ENCODE measurements at places on chromosomes 7 and 10.

- DNase-seq = no peak
Measured at GRCh38 chr7:875476-876076, 778 bp upstream of the GET4 start.

GRCh38 chr10:132710746-132711612 lies 75.0 kb downstream of the NKX6-2 start:
- no peak for DNase-seq

DNA sequence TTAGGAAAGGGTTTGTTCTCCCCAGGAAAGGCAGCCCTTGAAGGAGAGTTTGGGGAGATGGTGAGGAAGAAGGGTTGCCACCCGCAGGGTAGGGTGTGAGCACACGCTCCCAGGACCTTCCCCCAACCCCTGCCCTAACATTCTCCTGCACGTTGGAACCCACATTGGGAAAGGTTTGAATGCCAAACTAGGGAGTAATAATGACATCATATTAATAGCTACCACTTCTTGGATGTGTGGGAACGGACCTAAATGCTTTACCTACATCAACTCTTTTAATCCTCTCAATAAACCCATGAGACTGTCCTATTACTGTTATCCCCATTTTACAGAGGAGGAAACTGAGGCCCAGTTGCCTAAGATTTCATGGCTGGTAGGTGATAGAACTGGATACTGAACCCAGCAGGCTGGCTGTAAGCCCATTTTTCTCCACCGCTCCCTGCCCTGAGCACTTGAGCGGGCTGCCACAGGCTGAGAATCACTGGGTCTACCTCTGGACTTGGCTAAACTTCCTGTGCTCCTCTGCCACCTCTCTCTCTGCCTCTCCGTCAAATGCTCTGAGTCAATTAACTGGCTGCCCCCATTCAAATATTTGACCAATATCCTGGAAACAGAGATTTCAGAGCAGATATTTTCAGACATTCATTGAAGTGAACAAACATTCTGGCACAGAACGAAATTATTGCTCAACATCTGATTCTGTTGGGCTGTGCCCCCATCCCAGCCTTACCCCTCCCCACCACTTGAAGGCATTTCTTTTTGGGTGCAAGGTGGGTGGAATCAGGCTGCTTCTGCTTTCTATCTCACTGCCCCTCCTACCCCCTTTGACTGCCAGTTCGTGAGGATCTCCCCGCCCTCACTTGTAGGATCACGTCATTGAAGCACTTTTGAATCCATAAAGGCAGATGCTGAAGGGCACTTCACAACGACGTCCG lies 129.7 kb downstream of the C10orf105 start:
- DNase-seq = no peak

DNA sequence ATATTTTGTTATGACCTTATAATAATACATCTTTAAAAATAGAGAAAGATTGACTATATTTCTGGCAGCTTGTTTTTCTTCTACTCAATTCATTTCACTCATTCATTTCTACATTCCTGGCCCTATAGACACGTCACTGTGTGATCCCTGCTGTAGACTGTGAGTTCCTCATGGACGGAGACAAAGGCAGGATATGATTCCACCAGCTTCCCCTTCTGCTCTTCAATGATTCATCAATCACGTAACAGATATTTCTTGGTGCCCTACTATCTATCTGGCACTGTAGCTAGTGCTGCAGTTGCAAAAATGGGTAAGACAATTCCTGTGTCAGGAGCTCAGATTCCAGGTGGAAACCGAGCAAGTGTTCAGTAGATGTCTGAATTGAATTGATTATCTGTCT lies 415.0 kb downstream of the SFMBT2 start:
- no peak for DNase-seq

DNA sequence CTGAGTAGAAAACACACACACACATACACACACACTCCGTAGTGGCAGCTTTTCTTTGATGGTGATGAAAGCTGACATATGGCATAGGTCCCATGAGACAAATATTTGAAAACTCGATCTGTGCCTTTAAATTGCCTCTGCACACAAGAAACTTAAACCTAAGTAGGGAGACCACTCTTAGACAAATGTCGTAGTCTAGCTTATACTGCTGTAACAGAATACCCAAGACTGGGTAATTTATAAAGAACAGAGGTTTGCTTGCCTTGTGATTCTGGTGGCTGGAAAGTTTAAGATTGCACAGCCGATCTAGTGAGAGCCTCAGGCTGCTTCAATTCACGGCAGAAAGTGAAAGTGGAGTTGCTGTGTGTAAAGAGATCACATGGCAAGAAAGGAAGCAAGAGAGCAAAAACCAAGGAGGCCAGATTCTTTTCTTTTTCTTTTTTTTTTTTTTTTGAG lies 489.4 kb upstream of the SORCS1 start:
- no peak for DNase-seq

GRCh38 chr10:67100951-67101350 lies 175.1 kb downstream of the LRRTM3 start:
- DNase-seq = no peak

- DNase-seq = peak; percentile 44
Measured at GRCh38 chr10:99329304-99329553, at the start of gene CNNM1. CNNM1 (plus strand) TSS chr10:99329356; CDS start chr10:99329388, 32 bp downstream.

DNA sequence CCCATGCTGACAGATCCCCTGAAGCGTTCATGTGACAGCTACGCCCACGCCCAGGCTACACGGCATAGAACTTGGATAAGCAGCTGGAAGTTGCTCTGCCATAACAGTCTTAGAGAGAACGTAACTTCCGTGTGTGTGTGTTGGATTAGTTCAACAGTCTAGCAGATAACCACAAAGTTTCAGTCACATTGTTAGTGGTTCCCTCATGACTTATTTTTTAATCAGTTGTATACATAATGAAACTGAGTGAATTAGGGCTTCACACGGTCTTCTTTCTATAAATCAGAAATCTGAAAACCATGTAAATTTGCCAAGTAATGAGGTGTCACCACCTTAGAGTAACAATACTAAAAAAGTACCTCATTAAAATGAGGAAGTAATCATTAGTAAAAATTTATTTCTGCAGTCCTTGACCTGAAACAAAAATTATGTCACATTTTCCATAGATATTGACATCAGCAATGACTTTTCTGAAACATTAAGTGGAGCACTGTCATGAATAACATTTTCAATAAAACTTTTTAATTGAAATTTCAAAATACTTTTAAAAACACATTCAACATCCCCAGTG lies 21.7 kb upstream of the MACC1 start:
- no peak for DNase-seq

DNA sequence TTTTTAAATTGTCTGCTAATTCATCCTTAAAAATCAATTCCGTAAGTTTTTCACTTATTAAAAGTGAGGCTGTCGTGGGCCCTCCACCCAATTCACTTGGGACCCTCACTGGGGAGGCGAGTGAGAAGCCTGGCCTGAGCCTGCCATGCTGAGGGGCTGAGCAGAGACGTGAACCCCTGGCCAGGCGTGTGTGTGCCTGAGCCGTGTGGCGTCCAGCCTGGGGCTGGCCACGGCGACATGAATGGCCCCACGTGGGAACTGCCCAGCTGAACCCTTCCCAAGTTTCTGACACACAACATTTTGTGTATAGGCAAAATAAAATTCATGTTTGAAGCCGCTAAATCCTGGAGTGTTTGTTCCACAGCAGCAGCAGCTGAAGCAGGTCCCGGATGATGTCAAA lies 13.0 kb upstream of the VIPR2 start:
- DNase-seq = no peak

- DNase-seq = no peak
Measured at GRCh38 chr7:26723129-26723528, 141.3 kb downstream of the SKAP2 start.

DNA sequence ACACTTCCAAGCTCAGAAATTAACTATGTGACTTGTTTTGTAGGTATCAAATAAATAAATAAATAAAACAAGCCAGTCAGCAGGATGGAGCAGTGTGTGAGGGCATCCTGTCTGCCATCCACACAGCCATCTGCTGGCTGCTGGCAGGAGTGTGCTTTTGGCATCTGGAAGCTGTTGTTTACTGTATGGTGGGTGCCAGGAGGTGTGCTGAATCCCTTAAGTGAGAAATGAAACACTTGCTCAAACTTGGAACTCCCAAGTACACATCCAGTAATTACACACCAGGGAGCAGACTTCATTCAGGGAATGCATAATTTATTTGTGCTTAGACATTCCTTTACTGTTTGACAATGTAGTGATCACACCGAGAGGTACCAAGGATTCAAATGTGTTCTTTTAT lies 16.9 kb upstream of the TAX1BP1 start:
- DNase-seq = no peak

All from activated naive CD4-positive, alpha-beta T cell treated with anti-CD3 and anti-CD28 coated beads, Interleukin-2, amount 50 U/mL, for 16 hours (primary cell).